Right cardiac atrium (tissue), 5 donors: ENCODE measurements at places on chromosomes 4 and X. TPM values are rescaled to one million over a fixed set of nuclear protein-coding genes. Genes with fewer than 3 reads are reported as not detected.

GRCh38 chr4:24032371-24032989, 142.6 kb upstream of the PPARGC1A start:
- DNase-seq: no peak

The MAGEH1 gene
- total RNA-seq: 26.8 TPM

The TEX11 gene
- 0.25 TPM for total RNA-seq

The DGAT2L6 gene
- total RNA-seq: not detected

The MYOZ2 gene
- total RNA-seq: 623 TPM
